Stimulated activated CD8-positive, alpha-beta memory T cell treated with anti-CD3 and anti-CD28 coated beads, Interleukin-4, amount 100 ng/mL, for 1 hour (primary cell): ENCODE measurements at places on chromosomes 6 and 20.

DNA sequence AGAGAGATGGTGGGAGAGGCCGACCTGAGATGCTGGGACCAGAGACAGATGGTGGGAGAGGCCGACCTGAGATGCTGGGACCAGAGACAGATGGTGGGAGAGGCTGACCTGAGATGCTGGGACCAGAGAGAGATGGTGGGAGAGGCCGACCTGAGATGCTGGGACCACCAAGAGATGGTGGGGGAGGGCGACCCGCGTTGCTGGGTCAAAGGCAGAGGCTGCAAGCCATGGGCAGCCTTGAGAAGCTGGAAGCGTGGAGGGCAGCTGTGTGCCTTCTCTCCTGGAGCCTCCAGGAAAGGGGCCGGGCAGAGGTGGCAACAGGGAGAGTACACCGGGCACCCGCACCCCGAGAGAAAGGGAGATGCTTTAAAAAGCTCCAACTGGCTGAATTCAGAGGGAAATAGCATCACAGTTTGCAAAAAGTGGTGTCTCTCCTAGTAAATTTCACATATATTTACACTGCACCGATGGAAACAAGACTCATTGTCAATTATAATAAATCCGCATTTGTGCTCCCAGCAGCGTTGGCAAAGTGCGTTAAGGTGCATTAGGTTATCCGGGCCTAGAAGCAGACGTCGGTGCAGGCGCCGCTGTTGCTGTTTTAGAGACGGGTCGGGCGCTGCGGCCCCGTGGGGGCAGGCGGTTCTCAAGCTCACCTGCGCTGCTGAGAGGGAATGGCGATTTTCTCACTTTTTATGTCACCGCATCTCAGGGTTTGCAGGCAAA, 132.4 kb downstream of the DLL1 start:
- DNase-seq = no peak

DNA sequence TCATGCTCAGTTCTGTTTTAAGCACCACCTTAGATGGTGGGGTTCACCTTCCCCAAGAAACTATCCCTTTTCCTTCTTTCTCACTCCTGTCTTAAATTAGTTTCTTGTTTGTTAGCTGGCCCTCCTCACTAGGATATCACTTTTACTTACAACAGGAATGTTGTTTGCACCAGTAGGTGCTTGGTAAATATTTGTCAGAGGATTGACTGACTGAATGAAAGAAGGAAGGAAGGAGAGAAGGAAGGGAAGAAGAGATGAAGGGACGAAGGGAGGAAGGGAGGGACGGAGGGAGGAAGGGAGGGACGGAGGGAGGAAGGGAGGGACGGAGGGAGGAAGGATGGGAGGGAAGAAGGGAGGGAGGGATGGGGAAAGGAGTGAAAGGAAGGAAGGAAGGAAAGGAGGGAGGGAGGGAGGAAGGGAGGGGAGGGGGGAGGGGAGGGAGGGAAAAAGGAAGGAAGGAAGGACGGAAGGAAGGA, 505 bp upstream of the KCNK15 start:
- DNase-seq = no peak

- DNase-seq = no peak
These were observed 560.3 kb downstream of the BMP2 start for GRCh38 chr20:7327810-7328209.

DNA sequence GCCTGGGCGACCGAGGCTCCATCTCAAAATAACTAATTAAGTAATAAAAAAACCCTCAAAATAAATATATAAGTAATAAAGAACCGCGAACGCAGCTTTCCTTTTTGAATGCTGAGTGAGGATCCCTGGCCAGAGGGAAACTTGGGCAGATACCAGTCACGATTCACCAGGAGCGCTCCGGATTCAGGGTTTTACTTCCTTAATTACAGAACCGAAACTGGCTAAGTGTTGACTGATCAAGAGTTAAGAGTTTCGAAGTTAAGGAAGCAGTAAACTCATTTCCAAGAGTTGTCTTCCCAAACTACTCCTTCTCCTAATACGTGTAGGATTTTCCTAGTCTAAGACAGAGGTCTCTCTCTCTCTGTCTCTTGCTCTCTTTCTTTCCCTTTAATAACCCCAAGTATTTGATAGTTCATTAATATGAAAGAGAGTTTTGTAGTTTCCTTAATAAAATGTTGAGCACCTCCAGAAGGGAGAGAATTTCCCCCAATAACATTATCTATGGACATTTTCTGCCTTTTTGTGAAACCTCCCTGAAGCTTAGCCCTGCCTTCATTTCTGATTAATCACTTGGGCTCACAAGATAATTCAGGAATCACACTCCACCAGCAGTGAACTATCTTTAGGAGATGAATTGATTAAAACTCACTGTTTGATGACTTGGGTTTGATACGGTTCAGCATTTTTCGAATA, 61.4 kb upstream of the ZNF217 start:
- DNase-seq = no peak

DNA sequence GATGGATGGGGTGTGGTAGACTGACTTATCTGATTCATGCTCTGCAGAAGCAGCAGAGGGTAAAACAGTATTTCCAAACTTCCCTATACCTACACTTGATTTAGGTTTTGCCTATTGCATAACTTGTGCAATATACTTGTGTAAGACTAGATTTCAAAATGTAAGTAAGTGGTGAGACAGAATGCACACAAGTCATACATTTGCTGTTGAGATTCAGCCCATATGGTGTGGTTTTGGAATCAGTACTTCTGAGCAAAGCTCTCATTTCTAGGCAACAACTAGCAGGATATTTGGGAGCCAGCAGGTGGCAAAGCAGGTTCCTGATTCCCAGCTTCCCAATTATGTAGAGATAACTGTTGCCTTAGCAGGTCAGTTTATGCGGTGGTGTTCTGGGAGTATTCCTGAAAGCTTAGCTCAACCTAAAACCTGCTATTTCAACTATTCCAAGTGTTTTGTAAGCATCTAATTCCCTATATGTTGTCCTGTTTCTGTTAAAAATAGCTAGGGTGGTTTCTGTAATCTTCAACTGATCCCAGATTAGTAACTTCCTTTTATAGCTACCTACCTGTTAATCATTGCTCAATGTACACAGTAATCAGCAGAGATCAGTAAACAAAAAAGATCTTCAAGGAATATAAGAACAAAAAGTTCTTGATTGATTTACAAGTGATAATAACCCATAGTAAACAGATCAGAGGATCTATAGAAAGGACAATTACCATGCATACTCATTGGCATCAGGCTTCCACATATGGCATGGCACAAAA, 8.5 kb upstream of the FABP7 start:
- no peak for DNase-seq

DNA sequence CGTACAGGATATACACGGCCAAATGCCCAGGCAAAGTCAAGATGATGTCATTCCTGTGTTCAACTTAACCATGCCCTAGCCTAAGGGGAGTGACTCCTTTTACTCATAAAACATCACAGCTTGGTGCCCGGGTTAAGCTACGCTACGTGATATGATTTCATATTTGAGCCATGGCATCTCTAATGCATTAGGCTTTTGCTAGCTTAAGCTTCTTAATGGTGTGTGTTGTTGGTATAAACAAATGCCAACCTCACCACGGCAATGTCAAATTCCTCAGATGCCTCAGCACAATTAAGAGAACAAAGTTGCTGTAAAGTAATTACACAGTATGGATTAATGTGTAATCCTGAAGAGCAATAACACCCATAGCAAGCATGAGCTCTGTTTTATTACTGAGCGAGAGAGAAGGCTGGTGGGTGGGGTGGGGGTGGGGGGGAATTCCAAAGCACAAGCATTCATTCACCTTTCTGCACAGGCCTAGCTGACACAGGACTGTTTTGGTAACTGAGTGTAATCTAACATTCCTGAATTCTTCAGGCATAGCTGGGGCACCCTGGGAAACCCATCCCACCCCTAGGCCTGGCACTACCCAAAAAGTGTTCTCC, 44.7 kb upstream of the CNKSR3 start:
- no peak for DNase-seq

DNA sequence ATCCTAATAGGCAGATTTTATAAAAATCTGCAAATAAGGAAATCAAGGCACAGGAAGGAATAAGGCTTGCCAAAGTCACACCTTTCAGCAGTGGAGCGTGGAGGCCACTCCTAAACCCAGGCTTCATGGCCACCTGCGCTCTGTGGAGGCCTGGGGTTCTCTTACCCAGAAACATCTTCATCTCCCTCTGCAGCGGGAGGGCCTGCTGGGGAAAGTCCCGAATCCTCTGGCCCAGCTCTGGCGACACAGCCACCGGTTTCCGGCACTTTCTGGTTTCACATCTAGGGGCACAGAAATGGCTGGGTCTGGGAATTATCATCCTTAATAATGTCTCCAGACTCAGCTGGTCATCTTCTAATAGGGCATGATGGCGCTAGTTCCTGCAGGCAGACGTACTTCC, 4.2 kb downstream of the TRIM10 start:
- DNase-seq = no peak

DNA sequence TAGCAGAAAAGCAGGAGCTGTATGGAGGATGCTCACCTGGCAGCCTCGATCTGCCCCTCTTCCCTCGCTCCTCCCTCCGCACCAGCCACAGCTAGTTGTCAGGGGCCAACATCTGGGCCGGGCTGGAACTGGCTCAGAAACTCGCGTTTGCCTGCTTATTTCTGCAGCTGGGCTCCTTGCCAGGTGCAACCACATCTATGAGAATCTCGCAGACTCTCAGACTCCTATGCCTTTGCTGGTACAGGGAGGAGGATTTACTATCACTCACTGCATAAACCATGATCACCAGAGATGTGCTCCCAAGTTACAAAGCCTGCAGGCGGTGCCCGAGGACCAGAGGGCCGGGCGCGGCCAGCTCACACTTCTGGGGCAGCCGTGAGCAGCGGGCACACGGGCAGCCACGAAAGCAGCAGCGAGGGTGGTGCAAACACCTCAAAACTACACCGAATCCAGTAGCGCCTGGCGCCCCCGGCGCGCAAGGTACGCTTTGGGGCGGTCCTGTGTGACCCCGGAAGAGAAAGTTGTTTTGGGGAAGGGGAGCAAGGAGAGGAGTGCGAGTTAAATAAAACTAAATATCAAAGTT, 577 bp upstream of the LRRC1 start:
- peak; percentile 35 for DNase-seq

GRCh38 chr20:1293641-1294379, 27.7 kb downstream of the SNPH start:
- no peak for DNase-seq

GRCh38 chr6:2576499-2576898, 174.2 kb downstream of the MYLK4 start:
- no peak for DNase-seq

DNA sequence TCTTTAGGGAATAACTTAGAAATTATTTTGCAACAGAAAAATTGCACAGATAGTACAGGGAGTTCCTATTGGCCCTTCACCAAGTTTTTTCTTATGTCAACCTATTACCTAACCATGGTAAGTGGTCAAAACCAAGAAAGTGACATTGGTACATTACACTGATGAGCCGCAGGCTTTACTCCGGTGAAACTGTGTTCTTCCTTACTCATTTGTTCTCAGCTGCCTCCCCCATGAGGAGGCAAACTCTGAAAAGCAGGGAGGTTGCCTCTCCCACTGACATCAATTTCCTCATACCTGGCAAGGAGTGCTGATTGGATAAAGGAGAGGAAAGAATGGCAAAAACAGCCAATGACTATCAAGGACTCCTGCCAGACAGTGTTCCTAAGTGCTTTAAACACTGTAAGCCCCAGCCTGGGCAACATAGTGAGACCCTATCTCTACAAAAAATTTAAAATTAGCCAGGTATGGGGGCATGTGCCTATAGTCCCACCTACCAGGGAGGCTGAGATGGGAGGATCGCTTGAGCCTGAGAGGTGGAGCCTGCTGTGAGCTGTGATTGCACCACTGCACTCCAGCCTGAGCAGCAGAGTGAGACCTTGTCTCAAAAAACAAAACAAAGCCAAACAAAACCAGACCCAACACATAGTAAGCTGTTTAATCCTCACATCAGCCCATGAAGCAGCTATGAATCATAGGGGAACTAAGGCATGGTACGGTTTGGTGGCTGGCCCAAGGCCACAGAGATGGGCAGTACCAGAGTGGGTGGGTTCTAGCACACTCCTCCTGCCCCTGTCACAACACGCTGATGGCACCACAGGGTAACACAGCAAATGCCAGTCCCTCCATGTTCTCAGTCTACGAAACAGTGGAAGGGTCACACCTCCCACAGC, 24.7 kb downstream of the C20orf203 start:
- DNase-seq = no peak

GRCh38 chr6:166277018-166277417, 31.2 kb downstream of the PRR18 start:
- DNase-seq = no peak

DNA sequence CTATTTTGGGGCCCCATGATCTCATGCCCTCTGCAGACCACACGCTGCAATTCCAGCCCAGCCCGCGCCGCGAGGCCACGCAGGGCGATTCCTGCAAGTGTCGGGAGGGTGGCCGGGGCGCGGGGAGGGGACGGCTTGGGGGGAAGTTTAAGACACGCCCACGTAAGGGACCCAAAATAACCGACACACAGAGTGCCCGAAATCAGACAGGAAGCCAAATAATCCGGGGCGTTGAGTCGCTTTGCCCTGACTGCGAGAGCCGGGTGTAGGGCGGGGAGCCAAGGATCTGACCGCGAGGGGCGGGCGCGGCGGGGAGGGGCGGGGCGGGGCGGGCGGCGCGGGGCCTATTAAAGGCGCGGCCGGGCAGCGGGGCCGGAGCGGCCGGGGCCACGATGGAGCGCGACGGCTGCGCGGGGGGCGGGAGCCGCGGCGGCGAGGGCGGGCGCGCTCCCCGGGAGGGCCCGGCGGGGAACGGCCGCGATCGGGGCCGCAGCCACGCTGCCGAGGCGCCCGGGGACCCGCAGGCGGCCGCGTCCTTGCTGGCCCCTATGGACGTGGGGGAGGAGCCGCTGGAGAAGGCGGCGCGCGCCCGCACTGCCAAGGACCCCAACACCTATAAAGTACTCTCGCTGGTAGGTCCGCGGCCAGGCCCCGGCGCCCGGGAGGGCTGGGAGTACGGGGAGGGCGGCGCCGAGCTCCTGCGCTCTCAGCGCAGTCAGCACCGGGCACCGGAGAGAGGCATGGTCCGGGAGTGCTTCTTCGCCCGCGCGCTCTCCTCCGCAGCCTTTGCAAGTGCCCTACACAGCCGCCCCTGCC, at the start of gene ENPP1:
Gene ENPP1, plus strand, starts transcription at position 377 of the 816 bp plus-strand sequence. Its CDS starts 16 bp downstream, at position 393.
- DNase-seq = no peak
